ENCODE measurements at places on chromosomes 2 and 18. TPM values are rescaled to one million over a fixed set of nuclear protein-coding genes. Genes with fewer than 3 reads are reported as not detected.

- DNase-seq, result no peak
Observed at GRCh38 chr18:48218285-48219022, 190.7 kb downstream of the ZBTB7C start.

BCL2 gene
- total RNA-seq, result 9.0 TPM

- DNase-seq, result no peak
Observed at GRCh38 chr2:25567406-25567805, 106.0 kb downstream of the DTNB start.

DNA sequence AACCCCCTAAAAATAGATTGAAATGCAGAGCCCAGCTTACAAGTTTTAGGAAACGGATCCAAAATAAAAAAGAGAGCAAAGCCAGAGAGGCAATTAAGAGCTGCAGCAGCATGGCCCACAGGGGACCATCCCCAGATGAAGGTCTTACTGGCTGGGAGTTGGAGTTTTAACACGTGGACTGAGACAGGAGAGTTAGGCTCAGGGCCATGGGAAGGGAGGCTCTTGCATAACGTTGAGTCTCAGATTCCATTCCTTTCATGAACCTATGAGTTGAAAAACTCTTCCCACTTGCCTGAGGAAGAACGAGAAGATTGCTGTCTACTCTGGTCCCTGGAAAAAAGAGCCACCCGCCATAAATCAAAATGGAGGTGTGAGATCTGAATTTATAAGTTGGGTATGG is 101.8 kb upstream of the NDUFV2 start:
- DNase-seq, result no peak

DNA sequence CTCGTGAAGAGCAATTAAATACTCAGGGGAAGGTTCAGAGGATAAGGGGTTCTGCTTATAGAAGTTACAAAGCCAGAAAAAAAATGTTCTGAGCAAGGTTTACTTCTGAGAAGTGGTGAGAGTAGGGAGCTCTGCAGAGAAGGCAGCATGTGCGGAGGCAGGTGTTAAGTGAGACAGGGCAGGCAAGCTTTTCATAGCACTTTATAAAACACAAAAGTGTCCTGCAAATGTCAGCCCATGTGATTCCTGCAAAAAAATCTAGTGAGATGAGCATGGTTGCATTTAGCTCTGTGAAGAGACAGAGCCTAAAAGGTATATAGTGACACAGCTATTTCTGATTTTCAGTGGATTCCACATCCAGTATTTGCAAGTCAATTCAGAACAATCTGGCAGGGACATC is 223.8 kb upstream of the SYT4 start:
- DNase-seq, result no peak

DNA sequence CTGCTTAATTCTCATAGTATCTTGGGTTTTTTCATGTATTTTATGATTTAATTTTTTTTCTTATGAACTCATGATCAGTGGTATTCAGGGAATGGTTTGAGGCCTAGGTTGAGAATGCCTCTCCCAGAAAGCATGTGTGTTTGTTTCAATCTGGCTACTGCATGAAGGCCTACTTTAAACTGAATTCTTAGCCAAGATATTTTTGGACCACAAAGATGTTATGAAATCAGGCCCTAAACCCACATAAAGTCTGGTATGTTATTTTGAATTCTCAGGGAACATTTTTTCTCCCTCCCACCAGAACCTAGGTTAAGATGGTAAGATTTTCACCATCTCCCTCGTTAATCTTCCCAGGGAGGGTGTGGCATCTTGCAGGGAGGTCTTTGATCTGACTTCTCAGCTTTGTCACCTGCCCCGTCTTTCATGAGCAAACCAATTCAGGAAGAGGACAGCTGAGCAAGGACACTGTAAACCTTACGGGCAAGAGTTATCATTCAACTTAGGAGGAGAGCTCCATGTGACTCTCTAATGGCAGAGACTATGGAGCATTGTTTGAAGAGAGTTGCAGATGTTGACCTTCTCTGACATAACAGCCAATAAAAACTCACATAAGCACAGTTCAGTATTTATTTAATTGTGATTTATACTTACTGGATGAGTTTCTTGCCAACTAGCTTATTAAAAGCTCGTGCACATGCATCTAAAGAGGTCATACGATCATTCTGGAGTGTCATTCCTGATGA is 21.3 kb upstream of the ACKR3 start:
- DNase-seq, result no peak

- DNase-seq, result no peak
Observed at GRCh38 chr2:159455330-159455918, 160.9 kb downstream of the BAZ2B start.

DNA sequence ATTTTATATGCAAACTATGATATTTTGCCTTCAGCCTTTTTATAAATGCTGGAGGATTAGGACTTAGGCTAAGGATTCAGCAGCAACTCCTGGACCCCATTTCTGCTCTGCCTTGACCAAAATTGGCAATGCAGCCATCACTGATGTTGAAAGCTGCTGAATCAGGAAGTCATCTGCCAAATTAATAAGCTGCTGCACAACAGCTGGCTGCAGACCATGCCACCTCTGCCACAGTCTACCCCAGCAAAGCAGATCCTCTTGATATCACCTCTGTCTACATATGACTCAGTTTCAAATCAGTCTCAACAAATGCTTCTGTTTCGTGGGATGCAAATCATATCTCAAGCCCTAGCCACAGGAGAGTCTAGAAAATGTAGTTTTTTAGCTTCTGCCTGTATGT is 7.1 kb upstream of the SOS1 start:
- DNase-seq, result no peak

DNA sequence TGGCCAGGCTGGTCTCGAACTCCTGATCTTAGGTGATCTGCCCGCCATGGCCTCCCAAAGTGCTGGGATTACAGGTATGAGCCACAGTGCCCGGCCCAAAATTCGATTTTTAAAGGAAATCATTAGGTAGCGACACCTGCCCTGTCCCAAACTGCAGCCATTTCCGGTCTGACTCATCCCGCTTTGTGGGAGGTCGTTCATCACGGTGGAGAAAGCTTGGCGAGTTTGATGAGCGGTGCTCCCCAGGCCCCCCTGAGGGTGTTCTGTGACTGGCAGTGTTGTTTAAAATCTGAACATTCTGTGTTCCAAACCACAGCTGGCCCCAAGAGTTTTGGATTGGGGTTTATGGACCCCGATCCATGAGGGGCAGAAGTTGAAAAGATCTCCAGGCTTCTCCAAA is 53.0 kb upstream of the GLI2 start:
- no peak for DNase-seq

DNA sequence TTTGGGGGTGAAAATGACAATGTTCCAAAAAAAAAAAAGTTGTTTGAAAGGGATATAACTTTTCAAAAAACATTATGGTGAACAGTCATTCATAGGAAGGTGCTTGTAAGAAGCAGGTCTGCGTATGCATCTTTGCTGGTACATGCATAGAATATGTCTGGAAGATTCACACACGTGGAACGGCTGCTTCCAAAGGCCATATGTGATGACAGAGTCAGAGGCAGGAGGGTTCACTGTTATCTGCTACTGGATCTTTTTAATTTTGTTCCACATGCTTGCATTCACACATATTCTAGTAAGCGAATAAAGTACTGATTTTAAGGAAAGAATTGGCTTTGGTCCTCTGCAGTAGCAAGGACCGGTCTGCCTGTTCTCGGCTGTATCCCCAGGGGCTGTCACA is 193.4 kb downstream of the SMAD7 start:
- DNase-seq, result no peak

NCKAP5 gene
- total RNA-seq, result 7.9 TPM

DNA sequence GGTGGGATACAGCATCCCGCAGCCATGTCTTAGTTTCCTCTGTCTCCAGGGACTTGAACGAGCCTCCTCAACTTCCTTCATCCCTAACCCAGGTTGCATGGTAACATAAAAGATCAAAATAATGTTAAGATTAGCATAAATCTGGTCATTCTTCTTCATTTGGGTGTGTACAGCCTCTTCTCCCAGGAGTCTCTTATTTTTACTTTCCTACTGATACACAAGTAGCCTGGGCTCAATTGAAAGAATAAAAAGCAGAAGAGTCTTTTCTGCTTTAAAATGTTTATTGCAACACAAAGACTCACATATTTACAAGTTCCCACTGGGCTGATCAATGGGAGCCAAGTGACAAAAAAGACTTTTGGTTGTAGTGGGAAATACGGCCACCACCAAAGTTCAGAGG is 137.9 kb upstream of the PID1 start:
- no peak for DNase-seq

All from Right ventricle myocardium superior (tissue), 1 donor.